ENCODE measurements at places on chromosomes 16 and 17.

GRCh38 chr17:72134608-72135394 is 14.0 kb downstream of the SOX9 start:
- H3K27ac ChIP-seq, result no peak overlapping the region
- no peaks in the 10 kb centered on the region for H3K27me3 ChIP-seq

- no peak overlapping the region for H3K4me3 ChIP-seq
- no peak for DNase-seq
- peaks cover 19% of the 10 kb centered on the region for H3K4me1 ChIP-seq
- peaks cover 22% of the 10 kb centered on the region for H3K27me3 ChIP-seq
- H3K36me3 ChIP-seq, result no peaks in the 10 kb centered on the region
- no peak overlapping the region for H3K27ac ChIP-seq
Observed at GRCh38 chr17:72631949-72632684, 460.4 kb downstream of the SLC39A11 start.

DNA sequence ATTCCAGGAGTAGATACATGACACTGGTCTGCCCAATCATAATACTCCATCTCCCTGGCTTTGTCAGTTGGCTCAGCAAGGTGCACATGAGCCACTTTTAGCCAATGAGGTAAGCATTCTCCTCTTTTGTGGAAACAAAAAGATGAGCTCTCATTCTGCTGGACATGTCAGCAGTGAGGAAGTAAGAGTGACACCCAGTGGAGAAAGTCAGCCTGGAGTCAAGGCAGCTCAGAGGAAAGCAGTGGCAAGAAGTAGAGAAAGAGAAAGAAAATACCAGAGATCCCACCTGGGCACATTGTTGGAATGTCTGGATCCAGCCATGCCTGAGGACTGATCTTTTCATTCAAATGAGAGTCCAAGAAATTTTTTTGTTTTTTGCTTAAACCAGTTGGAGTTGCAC is 496.9 kb upstream of the C16orf82 start:
- H3K36me3 ChIP-seq, result no peaks in the 10 kb centered on the region
- peaks cover 2% of the 10 kb centered on the region for H3K4me1 ChIP-seq
- H3K27me3 ChIP-seq, result peaks cover 20% of the 10 kb centered on the region
- DNase-seq, result no peak
- no peak overlapping the region for H3K27ac ChIP-seq
- no peak overlapping the region for H3K4me3 ChIP-seq

DNA sequence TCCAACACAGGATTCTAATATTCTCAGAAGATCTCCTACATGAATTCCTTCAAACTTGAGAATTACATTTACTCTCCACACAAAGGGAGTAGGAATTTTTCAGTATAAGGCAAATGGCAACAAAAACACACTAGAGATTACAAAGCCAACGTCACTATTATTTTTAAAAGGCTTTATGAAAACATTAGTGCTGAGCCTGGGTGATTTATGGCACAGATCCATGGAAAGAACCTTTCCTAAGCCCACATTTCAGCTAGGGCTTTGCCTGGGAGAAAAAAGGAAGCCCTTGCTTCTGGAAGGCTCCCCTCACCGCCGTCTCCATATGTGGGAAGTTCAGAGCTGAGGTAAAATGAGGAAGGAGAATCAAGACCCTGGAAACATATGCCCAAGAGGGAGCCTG is 499.4 kb upstream of the HSBP1 start:
- H3K27ac ChIP-seq, result no peak overlapping the region
- H3K27me3 ChIP-seq, result no peaks in the 10 kb centered on the region
- no peak for DNase-seq
- no peaks in the 10 kb centered on the region for H3K36me3 ChIP-seq

DNA sequence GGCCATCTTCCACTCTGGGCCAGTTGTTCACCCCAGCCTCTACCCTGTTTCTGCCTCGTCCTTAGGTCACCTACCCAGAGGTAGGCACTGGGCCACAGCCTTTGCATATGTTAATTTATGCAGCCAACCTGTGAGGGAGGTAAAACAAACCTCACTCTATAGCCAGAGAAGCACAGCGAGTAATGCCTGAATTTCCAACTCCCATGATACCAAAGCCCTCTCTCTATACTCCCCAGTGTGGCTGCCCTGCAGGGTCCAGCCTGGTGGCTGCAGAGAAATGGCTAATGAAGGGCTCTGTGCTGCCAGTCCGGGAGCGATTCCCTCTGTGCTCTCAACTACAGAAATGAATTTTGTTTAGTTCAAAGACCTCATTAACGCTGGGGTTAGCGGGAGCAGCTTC is 397.0 kb upstream of the CCL2 start:
- no peaks in the 10 kb centered on the region for H3K4me1 ChIP-seq
- no peaks in the 10 kb centered on the region for H3K36me3 ChIP-seq
- no peak overlapping the region for H3K4me3 ChIP-seq
- DNase-seq, result no peak
- no peaks in the 10 kb centered on the region for H3K27me3 ChIP-seq
- H3K27ac ChIP-seq, result no peak overlapping the region

GRCh38 chr17:55246583-55246982 is 18.2 kb upstream of the HLF start:
- no peak for DNase-seq
- H3K27ac ChIP-seq, result no peak overlapping the region
- no peaks in the 10 kb centered on the region for H3K4me1 ChIP-seq
- H3K27me3 ChIP-seq, result peaks cover 47% of the 10 kb centered on the region
- no peak overlapping the region for H3K4me3 ChIP-seq

DNA sequence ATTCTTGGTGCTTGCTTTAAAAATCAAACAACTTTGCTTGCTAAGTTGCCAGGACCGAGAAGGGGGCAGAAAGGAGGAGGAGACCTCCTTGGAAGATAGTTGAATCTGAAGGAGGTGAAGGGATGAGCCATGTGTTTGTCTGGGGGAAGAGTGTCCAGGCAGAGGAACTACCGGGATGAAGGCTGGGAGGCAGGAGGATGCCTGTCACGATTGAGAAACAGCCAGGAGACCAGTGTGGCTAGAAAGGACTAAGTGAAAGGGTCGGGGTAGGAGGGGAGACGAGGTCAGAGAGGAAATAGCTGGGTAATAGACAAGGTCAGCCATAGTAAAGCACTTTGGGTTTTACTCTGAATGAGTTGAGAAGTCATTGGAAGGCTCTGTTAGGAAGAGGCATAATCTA is 38.9 kb upstream of the CSNK2A2 start:
- no peaks in the 10 kb centered on the region for H3K36me3 ChIP-seq
- peaks cover 8% of the 10 kb centered on the region for H3K4me1 ChIP-seq
- peaks cover 44% of the 10 kb centered on the region for H3K27me3 ChIP-seq
- H3K27ac ChIP-seq, result no peak overlapping the region

DNA sequence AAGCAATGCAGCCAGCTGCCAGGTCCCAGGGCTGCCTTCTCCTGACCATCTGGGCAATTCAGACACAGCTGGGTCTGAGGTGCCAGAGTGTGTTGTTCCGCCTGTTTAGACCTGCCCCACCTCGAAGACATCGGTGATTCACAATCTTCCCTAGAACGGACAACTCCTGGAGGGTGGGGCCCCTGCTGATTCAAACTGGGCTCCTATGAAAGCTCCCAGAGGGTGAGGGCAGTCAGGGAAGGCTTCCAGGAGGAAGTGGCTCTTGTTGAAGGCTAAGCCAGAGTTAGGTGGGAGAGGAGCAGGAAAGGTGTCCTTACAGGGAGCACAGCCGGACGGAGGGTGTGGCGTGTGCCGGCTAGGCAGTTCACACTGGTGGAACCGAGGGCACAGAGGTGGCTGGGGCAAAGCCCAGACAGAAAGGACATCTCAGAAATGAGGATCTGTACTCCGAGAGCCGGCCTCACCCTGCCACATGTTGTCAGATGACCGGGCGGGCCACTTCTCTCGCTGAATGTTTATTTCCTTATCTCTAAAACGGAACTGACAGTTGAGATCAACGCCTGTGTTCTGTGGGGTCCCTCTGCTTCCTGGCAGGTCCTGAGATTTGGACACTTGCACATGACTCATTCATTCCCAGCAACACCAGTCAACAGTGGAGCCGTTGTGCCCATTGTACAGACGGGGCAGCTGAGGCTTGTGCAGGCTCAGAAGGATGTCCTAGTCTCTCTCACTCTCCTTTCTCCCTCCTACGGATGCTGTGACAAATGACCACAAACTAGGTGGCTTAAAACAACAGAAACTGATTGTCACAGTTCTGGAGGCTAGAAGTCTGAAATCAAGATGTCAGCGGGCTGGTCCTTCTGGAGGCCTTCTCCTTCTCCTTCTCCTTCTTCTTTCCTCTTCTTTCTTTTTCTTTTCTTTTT is 26.9 kb upstream of the LITAF start:
- H3K4me3 ChIP-seq, result no peak overlapping the region
- DNase-seq, result peak; percentile 26
- no peaks in the 10 kb centered on the region for H3K36me3 ChIP-seq
- peak overlapping the region; percentile 60 for H3K27ac ChIP-seq
- peaks cover 14% of the 10 kb centered on the region for H3K4me1 ChIP-seq

DNA sequence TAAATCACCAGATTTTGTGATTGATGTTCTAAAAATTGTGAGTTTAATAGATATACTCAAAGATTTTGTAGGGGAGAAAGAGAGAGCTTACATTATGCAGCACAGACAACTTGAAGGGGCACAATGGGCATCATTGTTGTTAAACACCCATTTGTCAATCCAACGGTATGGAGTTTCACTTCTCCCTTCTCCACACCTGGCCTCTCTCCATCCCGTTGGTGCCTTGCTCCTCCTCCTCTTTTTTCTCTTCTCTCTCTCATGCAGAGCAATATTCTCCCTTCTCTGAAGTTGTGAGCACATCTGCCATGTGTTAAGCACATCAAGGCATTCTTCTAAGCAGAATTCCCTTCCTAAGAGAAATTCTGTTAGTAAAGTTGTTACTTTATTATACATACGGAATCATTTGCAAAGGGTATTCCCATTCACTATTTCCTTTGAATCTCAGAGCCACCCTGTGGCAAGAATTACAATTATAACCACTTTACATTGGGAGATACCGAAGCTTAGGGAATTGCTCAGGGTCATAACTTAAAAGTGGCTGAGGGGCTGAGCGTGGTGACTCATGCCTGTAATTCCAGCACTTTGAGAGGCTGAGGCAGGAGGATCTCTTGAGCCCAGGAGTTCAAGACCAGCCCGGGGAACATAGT is 40.5 kb upstream of the SKAP1 start:
- H3K4me1 ChIP-seq, result peaks cover 13% of the 10 kb centered on the region
- DNase-seq, result no peak
- H3K27me3 ChIP-seq, result peaks cover 4% of the 10 kb centered on the region
- no peak overlapping the region for H3K27ac ChIP-seq

- DNase-seq, result peak; percentile 16
- no peaks in the 10 kb centered on the region for H3K36me3 ChIP-seq
- no peaks in the 10 kb centered on the region for H3K27me3 ChIP-seq
- peaks cover 16% of the 10 kb centered on the region for H3K4me1 ChIP-seq
- H3K27ac ChIP-seq, result peak overlapping the region; percentile 60
Observed at GRCh38 chr16:84194470-84195200, 3.7 kb downstream of the ADAD2 start.

GRCh38 chr17:2011411-2012371 is 13.4 kb downstream of the RTN4RL1 start:
- H3K4me1 ChIP-seq, result peaks cover 3% of the 10 kb centered on the region
- no peaks in the 10 kb centered on the region for H3K36me3 ChIP-seq
- no peak overlapping the region for H3K4me3 ChIP-seq
